ENCODE measurements at places on chromosomes 6 and 20.

DNA sequence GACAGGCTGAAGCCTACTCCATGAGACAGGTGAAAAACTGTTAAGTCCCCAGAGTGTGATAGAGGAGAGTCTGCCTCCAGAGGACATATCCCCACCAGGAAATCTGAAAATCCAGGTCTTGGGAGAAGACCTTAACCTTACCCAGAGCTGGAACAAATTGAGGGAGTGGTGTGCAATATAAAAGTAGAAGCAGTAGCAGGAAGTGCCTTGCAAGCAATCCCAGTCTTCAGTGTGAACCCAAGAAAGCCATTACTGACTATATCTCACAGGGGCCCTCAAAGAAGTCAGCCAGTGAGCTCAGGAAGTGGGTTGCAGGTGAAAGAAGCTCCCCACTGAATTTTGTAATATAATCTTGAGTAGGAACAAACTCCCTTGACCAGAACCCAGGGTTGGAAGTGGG, 41.9 kb upstream of the PKIB start:
- no peak overlapping the region for H3K4me3 ChIP-seq
- H3K4me1 ChIP-seq: no peaks in the 10 kb centered on the region

GRCh38 chr6:88655586-88655985, 307.8 kb downstream of the RNGTT start:
- H3K36me3 ChIP-seq: no peaks in the 10 kb centered on the region
- DNase-seq: no peak
- H3K4me3 ChIP-seq: no peak overlapping the region
- no peaks in the 10 kb centered on the region for H3K4me1 ChIP-seq
- H3K27ac ChIP-seq: no peak overlapping the region
- H3K27me3 ChIP-seq: no peaks in the 10 kb centered on the region

DNA sequence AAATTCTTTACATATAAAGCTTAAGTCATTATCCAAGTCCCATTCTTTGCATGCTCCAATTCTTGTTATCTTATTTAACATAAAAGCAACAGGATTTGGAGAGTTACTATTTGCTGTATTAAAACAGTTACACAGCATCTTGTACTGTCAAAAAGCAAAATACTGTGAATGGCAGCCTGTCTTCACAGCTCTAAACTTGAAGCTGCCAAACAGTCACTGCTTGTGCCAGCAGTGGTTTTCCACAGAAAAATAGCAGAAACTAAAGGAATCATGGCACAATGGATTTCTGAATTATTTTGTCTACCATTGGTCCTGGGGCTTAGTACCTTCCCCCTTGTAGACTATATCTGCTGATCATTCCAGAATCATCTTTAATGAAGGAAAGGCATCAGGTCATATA, 107.5 kb downstream of the SESN1 start:
- no peaks in the 10 kb centered on the region for H3K4me1 ChIP-seq
- H3K27me3 ChIP-seq: no peaks in the 10 kb centered on the region
- no peak overlapping the region for H3K4me3 ChIP-seq
- H3K36me3 ChIP-seq: no peaks in the 10 kb centered on the region

DNA sequence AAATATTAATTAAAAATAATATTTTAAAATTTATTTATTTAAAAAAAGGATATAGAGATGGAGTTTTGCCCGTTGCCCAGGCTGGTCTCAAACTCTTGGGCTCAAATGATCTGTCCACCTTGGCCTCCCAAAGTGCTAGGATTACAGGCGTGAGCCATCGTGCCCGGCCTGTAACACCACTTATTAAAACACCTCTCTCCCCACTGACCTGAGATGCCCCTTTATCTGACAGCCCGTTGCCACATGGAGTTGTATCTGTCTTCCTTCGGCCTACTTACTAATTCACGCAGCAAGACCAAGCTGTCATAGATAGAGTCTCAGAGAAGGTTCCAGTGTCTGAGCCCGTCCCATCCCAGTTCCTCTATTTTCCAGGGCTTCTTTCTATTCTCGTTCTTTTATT, 30.7 kb downstream of the KIF25 start:
- no peaks in the 10 kb centered on the region for H3K27me3 ChIP-seq
- H3K4me1 ChIP-seq: no peaks in the 10 kb centered on the region
- H3K27ac ChIP-seq: no peak overlapping the region
- no peaks in the 10 kb centered on the region for H3K36me3 ChIP-seq
- DNase-seq: no peak

DNA sequence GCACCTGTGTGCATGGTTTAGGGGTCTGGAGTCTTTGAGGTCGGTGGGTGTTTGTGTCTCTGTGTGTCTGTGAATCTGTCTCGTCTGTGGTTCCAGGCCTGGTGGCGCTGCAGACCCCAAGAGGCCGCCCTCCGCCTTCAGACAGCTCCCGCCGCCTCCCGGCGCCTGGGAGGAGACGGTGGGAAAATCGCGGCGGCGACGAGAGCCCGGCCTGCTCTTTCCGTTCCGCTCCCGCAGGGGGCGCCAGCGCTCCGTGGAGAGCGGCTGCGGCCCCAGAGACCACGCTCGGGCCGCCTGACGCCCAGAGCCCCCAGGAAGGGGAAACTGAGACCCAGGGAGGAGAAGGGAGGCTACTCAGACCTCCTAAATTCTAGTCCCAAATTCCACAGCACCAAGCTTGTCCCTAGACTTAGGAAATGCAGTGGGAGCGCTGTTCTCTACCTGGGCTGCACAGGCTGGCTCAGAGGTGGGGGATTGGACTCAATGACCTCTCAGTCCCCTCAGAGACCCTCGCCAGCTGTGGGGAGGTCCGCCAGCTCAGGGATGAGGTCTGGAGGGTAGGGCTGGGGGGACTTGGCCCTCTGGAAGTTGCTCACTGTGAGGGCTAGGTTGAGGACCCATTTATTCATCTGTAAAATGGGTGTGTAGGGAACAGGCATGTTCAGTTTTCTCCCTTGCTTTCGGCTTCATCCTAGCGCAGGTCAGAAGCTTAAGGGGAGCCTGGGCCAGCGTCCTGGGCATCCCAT, 36.9 kb upstream of the BLCAP start:
- H3K27me3 ChIP-seq: no peaks in the 10 kb centered on the region
- H3K4me3 ChIP-seq: peak overlapping the region; percentile 7
- H3K27ac ChIP-seq: no peak overlapping the region
- H3K36me3 ChIP-seq: no peaks in the 10 kb centered on the region
- DNase-seq: peak; percentile 69

- DNase-seq: peak; percentile 33
- H3K27me3 ChIP-seq: no peaks in the 10 kb centered on the region
- H3K4me1 ChIP-seq: peaks cover 11% of the 10 kb centered on the region
- H3K4me3 ChIP-seq: no peak overlapping the region
- no peak overlapping the region for H3K27ac ChIP-seq
These were observed 27.8 kb downstream of the RNF8 start for GRCh38 chr6:37381579-37381978.

- H3K27me3 ChIP-seq: no peaks in the 10 kb centered on the region
- no peak for DNase-seq
- H3K4me1 ChIP-seq: no peaks in the 10 kb centered on the region
- H3K27ac ChIP-seq: no peak overlapping the region
These were observed 191.6 kb upstream of the MOCS1 start for GRCh38 chr6:40125680-40126394.

DNA sequence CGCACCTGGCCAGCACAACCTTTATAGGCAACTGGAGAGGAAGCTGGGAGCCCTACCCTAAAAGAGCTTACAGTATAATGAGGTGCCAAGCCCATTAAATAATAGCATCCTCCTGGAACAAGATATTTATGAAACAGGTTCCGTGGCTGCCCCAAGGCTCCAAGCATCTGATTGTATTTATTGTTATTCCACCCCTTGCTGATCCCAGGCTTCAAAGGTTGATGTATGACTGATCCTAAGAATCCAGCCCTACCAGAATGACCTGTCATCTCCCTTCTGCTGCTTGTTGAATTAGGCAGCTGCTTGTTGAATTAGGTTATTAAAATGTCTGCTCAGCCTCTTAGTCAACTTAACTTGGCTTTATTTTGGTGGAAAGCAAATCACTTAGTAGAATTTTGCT, 35.2 kb upstream of the SASH1 start:
- no peak overlapping the region for H3K4me3 ChIP-seq
- no peak for DNase-seq
- H3K36me3 ChIP-seq: no peaks in the 10 kb centered on the region
- no peaks in the 10 kb centered on the region for H3K27me3 ChIP-seq
- H3K4me1 ChIP-seq: no peaks in the 10 kb centered on the region

- H3K27ac ChIP-seq: no peak overlapping the region
- H3K36me3 ChIP-seq: no peaks in the 10 kb centered on the region
- no peak overlapping the region for H3K4me3 ChIP-seq
- peak; percentile 58 for DNase-seq
These were observed 7.1 kb downstream of the MAP3K5 start for GRCh38 chr6:136784910-136785746.

GRCh38 chr20:63359937-63360849, 956 bp downstream of the CHRNA4 start:
- H3K36me3 ChIP-seq: no peaks in the 10 kb centered on the region
- DNase-seq: no peak
- H3K27ac ChIP-seq: no peak overlapping the region
- no peaks in the 10 kb centered on the region for H3K4me1 ChIP-seq
- H3K4me3 ChIP-seq: peak overlapping the region; percentile 48
- no peaks in the 10 kb centered on the region for H3K27me3 ChIP-seq

DNA sequence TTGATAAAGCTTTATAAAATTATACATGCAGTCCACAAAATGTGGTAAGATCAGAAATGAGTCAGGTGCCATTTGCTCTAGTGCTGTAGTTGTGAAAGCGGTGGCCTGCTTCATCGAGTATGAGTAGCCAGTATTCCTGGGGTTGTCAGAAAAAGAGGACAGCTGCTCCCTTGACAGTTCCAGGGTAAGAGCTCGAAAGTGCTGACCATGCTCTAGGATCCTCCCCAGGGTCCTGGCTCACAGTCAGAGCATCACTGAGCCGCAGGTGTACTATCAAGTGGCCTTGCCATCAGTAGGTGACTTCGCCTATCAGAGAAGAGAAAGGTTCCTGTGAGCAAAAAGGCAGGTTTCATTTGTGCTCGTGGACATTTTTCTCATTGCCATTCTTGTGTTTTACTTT, 3.6 kb downstream of the BTBD3 start:
- DNase-seq: no peak
- no peaks in the 10 kb centered on the region for H3K27me3 ChIP-seq
- peaks cover 24% of the 10 kb centered on the region for H3K4me1 ChIP-seq

- H3K4me3 ChIP-seq: no peak overlapping the region
- DNase-seq: no peak
- no peaks in the 10 kb centered on the region for H3K4me1 ChIP-seq
- no peak overlapping the region for H3K27ac ChIP-seq
These were observed 173.1 kb downstream of the ZMYND8 start for GRCh38 chr20:47183367-47183766.

DNA sequence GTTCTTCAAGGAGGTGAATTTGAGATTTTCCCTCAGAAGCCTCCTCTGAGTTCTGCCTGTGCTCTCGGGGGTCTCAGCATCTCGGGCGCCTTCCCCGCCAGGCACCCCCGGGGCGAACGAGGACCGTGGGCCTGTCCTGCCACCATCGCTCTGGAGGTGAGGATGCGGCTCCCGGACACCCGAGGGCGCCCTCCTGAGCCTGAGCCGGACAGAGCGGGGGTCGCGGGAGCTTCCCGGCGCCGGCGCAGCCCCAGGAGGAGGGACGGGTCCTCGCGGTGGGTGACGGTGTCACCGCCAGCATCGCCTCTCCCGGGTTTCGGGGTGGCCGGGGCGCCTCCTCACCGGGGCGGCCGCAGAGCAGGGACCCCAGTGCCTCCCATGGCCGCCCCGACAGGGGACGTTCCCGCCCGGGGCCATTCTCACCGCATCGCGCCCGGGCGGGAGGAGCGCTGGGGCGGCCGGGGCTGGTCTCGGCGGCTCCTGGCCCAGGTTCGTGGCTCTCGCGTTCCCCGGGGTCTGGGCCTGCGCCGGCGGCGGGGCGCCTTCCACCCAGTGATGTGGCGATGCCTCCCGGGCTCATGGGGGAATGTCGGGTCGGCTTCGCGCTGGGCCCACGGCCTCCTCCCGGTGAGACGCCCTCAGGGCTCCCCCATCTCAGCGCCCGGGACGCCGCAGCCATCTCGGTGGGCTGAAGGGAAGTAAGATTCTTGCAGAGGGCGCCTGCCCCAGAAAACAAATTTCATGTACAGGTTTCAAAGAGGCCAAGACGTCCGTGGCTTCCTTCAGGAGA, 210.5 kb downstream of the ERMARD start:
- H3K36me3 ChIP-seq: no peaks in the 10 kb centered on the region
- no peaks in the 10 kb centered on the region for H3K27me3 ChIP-seq
- H3K4me3 ChIP-seq: peak overlapping the region; percentile 41
- H3K4me1 ChIP-seq: no peaks in the 10 kb centered on the region
- no peak overlapping the region for H3K27ac ChIP-seq

DNA sequence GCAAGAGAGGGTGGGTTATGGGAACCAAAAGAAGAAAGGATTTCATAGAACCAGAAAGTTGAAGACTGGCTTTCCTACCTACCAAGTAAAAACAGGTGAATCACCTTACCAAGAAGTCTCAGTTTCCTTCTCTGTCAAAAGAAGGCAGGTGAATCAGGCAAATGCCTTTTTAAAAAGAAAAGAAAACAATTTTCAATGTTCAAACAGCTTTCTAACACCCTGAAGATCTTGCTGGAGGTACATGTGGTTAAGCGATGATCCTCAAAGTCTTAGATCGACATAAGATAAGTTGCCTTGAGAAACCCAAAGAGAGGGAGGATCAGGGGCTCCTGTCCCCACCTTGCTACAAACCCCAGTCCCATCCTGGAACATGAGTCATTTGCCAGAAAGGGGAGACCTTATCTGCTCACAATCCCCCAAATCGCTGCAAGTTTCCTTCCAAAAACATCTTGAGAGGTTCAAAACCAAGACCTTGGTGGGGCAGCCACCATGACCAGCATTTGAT, 71.6 kb downstream of the NFATC2 start:
- no peaks in the 10 kb centered on the region for H3K36me3 ChIP-seq
- H3K27ac ChIP-seq: no peak overlapping the region
- H3K4me1 ChIP-seq: peaks cover 8% of the 10 kb centered on the region
- no peaks in the 10 kb centered on the region for H3K27me3 ChIP-seq
- DNase-seq: no peak

DNA sequence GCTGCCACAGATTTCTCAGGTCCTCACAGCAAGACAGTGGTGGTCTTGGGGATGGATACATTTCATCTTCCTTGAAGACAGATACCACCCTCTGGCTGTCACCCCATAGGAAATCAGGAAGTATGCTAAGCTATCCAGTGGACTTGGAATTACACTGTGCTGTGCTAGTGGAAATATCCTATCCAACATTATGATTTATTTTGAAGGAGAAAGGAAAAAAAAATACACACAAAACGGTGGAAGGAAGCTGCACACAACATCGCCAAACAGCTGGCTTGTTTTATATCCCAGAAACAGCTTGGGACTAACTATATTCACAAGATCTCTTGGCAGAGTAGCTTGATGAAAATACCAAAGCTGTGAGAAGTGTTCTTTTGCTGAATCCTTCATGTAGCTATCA, 257.6 kb downstream of the LAMA2 start:
- peaks cover 58% of the 10 kb centered on the region for H3K4me1 ChIP-seq
- no peaks in the 10 kb centered on the region for H3K27me3 ChIP-seq
- peak overlapping the region; percentile 93 for H3K27ac ChIP-seq
- DNase-seq: peak; percentile 61
- no peaks in the 10 kb centered on the region for H3K36me3 ChIP-seq

- DNase-seq: peak; percentile 56
- no peak overlapping the region for H3K27ac ChIP-seq
- H3K4me3 ChIP-seq: no peak overlapping the region
- no peaks in the 10 kb centered on the region for H3K27me3 ChIP-seq
- no peaks in the 10 kb centered on the region for H3K36me3 ChIP-seq
These were observed 85.4 kb upstream of the PRSS16 start for GRCh38 chr6:27161946-27162603.

Measured in testis (tissue), 5 donors.